Stimulated activated CD8-positive, alpha-beta memory T cell treated with anti-CD3 and anti-CD28 coated beads, Interleukin-12 subunit alpha, Interleukin-12 subunit beta, amount 100 ng/mL, for 4 hours (primary cell): ENCODE measurements at places on chromosomes 2 and 18.

GRCh38 chr18:23317975-23318675, 135.0 kb upstream of the RIOK3 start:
- DNase-seq: no peak

DNA sequence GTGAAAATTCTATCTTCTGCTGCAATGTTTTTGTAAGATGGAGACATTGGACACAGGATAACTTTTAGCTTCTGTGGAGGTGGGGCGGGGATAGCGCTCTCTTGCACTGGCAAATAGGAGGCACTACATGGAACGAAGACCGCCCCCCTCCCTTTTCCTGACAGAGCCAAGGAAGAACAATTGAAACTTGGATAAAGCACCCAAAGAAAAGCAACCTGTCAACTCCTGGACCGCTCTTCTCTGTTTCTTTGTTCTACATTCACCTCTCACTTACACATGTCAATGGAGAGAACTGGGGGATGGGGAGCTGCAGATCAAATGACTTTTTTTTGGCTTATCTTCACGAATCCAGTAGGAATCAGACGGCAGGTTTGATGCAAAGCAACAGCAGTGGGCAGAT, 126.3 kb upstream of the CHAC2 start:
- DNase-seq: no peak

- no peak for DNase-seq
Observed at GRCh38 chr18:12283256-12283655, 24.8 kb upstream of the TUBB6 start.

- DNase-seq: no peak
Observed at GRCh38 chr18:48959921-48960920, 9.5 kb upstream of the SMAD7 start.

GRCh38 chr2:141493936-141494335, 636.9 kb downstream of the LRP1B start:
- no peak for DNase-seq

DNA sequence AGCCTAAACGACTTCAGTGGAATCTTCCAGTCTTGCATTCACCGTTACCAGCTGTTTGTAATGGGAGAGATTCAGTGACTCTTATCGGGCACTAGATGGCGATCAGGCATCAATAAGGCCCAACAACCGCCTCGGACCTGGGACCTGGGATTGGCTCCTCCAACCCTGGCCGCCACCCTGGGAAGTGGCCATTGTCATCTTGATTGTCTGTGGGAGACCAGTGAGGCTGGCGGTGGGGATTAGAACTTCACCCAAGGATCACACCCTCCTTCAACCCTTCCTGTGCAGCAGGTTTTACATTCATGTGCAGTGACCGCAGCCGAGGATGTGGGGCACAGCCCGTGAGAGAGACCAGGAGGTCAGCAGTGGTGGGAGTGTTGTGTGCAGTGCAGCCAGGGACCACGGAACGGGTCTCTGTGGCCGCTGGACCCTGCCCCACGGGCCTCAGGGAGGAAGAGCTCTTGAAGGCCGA, 85.3 kb downstream of the SPP2 start:
- DNase-seq: peak; percentile 12

DNA sequence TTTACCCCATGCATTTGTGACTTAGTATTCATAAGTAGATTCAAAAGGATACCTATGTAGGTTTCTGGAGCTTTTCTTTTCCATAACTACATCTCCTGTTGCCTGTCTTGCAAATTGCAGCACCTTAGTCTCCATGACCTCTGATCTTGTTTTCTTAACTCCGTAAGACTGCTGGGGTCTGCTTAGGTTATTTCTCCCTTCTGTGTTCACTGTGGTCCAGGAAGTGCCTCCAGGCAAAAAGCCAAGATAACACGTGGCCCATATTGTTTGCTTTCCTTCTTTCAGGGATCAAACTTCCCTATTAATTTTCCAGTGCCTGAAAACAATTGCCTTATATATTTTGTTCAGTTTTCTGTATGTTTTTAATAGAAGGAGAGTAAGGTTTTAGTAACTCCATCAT, 86.4 kb downstream of the GCA start:
- no peak for DNase-seq

DNA sequence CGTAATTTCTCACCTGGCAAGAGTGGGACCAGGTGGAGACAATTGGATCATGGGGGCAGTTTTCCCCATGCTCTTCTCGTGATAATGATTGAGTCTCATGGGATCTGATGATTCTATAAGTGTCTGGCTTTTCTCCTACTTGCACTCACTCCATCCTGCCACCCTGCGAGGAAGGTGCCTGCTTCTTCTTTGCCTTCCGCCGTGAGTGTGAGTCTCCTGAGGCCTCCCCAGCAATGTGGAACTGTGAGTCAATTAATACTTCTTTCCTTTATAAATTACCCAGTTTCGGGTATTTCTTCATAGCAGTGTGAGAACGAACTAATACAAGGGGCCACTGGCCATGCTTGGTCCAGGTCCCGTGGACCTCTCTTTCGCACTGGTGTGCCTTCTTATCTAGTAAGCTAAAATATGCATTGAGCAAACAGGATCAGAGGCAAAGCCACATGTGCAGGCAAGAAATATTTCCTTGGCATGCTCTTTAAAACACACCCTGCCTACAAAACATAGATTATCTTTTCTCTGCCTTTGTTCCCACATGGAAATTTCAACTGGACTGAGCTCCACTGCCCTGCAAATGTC, 821.1 kb downstream of the TRIB2 start:
- no peak for DNase-seq

GRCh38 chr2:149729586-149729985, 142.0 kb upstream of the MMADHC start:
- DNase-seq: no peak

GRCh38 chr2:15389326-15389700, 171.8 kb downstream of the NBAS start:
- no peak for DNase-seq
